Cortex of kidney (tissue), 1 donor: ENCODE measurements at places on chromosomes 11 and 22.

DNA sequence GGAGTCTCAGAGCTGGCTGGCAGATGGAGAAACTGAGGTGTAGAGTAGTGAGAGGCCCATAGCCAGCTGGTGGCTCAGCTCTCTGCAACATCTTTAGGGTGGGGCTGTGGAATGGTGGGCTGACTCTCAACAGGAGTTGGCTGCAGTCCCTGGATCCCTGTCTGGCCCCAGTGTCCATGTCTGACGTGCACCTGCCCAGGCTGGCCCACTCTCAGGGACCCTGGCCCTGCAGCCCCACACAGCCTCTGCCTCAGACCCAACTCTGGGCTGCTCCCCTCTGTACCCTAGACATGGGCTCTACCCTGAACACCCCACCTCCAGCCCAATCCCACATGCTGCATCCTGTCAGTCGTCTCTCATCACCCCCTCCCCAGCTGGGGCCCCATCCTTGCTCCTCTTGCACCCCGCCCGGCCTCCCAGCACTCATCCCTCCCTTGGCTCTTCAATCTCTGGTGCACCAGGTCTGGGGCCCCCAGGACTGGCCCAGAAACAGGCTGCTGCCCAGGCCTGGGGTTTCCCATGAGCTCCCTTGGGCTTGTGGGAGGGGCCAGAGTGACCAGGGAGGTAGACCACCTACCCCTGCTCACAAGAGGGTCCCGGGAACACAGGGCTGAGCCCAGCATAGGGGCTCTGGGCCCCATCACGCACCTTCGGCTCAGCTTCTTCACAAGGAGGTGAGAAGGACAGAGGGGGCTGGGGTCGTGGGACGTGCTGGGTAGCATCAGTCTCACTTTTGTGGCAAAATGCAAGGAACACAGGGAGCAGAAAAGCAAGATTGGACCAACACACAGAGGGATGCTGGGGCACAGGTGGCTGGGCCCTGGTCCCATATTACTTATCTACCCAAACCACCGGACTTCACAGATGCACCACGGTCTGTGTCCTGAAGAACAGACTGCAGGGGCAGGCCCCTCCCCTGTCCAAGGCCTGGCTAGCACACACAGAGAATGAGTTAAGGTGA is 31.5 kb downstream of the ARVCF start:
- DNase-seq: no peak

DNA sequence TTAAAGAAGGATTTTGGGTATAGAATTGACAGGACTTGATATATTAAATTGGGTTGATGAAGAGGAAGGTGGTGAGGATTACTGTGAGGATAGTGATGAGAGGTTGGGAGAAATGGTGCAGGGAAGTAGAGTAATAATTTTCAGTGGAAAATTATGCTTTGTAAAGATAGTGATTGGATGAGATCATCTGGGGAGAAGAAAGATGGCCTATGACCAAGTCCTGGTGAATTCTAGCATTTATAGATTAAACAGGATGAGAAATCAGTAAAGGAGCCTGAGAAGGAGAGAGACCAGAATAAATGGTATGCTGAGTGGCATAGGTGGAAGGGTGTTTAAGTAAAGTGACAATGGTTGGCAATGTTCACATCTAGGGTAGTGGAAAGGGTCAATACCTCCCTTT is 15.0 kb downstream of the IPO7 start:
- no peak for DNase-seq

DNA sequence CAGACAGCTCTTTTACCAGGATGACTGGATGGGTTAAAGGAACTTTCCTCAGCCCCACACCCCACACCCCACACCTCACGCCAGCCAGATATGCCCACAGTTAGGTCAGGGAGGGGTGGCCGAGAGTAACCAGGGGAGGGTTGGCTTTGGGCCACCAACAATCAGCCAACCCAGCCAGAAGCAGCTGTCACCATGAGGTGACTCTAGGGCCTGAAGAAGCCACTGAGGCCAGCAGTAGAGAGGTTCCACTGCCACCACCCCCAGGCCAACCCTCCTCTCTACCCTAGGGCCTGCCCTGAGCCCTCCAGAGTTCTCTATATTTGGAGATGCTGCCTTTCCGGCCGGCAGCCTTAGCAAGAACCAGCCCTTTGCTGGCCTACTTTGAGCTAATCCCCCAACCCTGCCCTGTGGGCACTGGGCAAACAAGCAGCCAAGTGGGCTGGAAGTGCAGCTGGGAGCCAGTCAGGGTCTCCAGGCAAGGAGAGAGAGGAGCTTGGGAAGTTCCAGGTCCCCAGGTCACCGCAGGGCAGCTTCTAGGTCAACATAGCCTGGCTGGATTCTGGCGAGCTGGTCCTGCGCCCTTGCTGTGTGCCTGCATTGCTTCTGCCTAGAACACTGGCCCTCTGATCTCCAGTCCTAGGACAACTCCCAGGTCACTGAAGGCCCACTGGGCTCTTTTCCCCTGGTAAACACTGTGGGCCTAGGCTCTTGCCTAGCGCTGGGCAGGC is 12.0 kb upstream of the SYT8 start:
- DNase-seq: no peak

GRCh38 chr22:42653999-42654398 is 4.8 kb upstream of the CYB5R3 start:
- DNase-seq: no peak

- DNase-seq: no peak
Measured at GRCh38 chr11:11810764-11811726, 30.7 kb upstream of the USP47 start.

DNA sequence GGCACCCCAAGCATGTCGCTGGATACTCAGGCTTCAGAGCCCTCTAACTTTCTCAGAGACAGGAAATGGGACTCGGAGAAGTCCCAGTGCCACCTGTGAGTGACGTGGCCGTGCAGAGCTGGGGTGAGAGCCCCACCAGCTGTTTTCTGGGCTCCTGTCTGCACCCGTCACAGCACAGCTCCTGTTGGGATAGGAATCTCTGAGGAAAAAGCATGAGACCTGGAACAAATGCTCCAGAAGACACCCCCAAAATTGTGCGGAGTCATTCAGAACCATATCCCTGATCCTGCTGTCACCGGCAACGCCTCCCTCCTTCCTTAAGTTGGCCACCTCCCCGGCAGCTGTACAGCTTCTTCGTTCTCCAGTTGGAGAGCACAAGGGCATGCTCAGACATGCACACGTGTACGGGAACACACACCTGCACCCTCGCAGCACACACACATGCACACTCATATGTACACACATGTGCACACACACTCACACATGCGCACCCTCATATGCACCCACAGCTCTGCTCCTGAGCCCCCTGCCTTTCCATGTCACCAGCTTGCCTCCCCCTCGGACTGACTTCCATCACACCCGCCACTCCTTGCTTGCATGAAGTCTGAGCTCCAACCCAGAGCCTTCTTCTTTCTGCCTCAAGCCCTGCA is 1430.0 kb downstream of the BRD1 start:
- no peak for DNase-seq

GRCh38 chr11:128400382-128401203 is 186.8 kb downstream of the ETS1 start:
- no peak for DNase-seq

DNA sequence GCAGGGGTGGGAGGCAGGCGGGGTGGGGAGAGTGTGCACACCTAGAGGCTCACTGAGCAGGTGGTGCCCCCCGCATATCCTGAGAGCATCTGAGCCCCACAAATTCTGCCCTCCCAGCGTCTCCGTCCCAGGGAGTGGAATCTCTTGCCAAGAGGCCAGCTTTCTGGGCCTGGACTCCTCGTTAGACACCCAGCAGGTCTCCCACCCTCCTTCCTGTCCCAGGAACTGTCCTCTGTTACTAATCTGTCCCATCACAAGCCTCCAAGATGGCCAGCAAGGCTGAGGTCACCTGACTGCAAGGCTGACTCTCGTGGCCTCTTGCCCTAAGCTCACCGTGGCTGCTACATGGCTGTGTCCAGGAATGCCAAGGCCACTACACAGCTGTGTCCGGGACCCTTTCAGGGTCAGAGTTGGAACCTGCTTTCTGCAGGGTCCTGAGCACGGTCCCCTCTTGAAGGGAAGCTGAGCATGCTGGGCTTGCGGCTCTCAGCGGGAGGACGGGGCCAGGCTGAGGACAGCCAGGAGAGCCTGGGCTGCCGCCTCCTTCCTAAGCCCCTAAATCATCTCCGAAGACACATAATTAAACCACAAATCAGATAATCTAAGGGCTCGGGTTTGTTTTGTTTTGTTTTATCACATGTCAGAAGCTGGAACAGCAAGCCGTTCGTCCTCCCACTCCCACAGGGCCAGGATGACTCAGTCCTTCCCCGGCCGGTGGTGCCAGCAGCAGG is 1327.3 kb downstream of the TBC1D22A start:
- DNase-seq: no peak

DNA sequence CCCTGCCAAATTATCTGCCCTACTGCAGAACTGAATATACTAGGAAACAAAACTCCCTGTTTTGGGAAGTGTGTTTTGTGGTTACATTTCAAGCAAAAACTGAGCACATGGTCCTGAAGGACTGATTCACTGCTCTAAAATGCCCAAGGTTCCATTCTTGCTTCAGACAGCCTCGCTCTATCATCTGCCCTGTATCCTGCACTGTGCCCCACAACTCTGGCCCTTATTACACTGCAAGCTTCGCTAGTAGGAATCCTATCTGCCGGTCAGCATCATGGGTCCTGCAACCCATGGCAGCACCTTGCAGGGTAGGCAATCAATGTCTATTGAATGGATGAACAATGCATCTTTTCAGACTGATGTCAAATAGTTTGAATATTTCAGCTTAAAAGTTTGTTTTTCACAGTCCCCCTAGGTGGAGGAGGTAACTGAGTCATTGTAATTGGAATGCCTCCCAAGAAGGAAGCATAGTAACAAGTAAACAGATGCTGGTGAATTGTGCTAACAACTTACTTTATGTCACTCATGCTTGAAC is 21.3 kb downstream of the LAYN start:
- DNase-seq: no peak

DNA sequence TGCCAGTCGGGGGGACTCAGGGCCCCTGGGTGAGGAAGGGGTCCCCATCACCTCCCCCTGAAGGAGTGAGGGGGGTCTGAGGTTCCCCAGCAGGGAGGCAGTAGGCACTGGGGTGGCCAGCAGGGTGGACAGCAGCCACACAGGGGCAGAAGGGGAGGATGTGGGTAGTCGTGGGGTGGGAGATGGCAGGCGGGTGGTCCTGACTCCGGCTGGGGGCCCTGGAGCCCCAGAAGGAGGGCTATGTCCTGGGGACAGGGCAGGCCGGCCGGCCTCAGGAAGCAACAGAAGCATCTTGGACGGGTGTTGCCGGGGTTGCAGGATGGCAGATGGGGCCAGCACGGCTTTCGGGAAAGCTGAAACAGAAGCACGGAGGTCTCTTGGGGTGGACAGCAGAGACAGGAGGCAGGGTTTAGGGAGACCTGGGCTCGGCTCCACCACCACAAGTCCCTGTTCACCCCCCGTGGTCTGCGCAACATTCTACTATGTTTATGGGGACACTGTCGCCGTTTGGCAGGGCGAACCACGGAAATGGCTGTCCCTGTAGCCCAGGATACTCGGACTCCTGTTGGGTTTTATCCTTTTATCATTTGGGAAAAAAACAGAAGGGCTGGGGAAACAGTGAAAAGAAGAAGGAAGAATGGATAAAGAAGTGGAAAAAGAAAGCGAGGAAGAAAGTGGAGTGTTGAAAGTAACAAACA is 14.1 kb downstream of the VWCE start:
- no peak for DNase-seq

DNA sequence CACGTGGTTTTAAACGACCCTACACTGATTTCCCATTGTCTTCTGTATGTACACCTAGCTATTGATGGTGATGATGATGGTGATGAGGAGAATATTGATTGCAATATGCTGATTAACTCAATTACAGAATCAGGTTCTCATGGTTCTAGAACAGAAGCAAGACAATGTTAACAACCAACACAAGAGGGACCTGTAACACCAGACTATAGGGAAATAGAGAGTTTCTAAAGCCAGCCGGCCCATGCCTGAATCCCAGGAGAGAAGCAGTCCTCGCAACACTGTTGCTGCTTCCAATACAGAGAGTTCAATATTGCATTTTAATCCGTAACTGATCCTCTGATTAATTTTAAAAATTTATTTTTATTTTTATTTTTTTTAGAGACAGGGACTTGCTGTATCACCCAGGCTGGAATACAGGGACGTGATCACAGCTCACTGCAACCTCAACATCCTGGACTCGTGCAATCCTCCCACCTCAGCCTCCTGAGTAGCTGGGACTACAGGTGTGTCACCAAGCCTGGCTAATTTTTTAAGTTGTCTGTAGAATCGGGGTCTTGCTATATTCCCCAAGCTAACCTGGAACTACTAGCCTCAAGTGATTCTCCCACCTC is 22.2 kb upstream of the UBASH3B start:
- DNase-seq: no peak

DNA sequence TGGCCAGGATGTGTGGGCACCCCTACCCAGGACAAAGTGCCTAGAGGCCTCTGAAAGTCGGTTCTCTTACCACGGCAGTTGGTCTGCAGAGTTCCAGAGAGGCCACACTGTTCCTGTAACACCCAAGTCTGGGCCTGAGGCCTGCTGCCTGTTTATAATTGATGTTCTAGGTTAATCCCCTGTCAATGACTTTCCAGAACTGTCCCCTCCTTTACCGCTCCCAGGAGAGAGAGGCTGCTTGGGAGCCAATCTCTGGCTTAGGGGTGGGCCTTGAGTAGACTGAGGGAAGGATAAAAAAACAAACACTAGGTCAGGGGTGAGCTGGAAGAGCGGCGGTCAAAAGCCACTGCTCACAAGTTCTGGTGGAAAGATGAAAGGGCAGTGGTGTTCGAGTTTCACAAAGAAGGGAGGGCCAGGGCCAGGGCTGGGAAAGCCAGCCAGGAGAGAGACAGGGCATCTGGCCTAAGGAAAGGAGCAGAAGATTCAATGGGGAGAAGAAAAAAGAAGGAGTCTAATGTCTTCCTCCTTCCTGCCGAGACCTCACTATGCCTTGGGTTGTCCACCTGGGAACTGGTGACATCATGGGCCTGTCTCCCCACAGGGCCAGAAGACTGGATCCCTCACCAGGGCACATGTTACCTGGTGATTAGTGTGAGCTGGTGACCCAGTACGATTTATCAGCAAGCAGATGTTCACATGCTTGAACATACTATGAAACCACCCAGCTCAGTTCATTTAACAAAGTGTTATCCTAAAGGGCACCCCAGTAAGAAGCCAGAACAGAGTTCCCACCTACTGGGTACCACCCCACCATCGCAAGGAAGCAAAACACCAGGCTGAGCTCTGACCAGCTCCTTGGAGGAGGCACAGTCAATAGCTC is 50.2 kb downstream of the PC start:
- no peak for DNase-seq

DNA sequence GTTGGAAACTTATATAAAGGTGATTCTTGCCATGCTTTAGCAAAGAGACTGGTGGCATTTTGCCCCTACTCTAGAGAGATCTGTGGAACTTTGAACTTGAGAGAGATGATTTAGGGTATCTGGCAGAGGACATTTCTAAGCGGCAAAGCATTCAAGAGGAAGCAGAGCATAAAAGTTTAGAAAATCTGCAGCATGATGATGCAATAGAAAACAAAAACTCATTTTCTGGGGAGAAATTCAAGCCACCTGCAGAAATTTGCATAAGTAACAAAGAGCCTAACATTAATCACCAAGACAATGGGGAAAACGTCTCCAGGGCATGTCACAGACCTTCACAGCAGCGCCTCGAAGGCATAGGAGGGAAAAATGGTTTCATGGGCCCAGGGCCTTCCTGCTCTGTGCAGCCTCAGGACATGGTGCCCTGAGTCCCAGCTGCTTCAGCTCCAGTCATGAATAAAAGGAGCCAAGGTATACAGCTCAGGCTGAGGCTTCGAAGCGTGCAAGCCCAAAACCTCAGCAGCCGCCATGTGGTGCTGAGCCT is 83.4 kb downstream of the MRTFA start:
- no peak for DNase-seq
